ENCODE measurements at places on chromosomes 12 and 14. TPM values are rescaled to one million over a fixed set of nuclear protein-coding genes. Genes with fewer than 3 reads are reported as not detected.
A peak's percentile ranks its signal among the peaks of the same experiment; 100 is the strongest.

DNA sequence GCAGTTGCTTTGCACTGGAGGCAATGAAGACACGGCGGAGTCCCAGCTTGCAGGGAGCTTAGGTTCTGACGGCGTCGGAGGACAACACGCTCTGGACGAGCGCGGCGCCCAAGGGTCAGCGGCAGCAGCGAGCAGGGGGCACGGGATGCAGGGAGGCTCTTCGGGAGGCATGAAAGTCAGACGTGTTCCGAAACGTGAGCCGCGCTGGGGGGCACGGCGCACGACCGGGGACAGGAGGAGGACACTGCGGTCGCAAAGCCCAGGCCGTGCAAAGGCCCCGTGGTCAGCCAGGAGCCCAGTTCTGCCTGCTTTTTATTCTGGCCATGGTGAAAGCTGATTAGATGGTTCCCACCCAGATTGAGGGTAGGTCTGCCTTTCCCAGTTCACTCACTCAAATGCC lies 294.6 kb downstream of the SNAPC1 start:
- no peak for DNase-seq

LPAR5 gene
- total RNA-seq, result 2.7 TPM

DNA sequence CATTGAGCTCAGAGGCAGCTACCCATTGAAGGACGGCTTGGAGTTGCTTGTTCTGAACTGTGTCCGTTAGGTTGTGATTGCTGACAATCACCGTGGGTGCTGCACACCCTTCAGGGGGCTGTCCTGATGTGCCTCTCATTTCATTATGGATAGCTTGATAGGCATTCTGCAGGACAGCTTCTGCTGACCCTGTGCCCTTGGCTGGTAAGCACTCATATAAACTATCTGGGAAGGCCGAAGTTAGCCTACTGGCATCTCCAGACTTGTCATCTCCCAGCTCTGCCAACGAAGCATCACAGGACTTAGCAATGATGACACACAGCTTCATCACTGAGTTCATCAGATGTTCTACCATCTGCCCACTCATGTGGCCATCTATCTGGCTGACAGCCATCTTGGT lies 22.3 kb downstream of the AKAP3 start:
- DNase-seq, result no peak

DNA sequence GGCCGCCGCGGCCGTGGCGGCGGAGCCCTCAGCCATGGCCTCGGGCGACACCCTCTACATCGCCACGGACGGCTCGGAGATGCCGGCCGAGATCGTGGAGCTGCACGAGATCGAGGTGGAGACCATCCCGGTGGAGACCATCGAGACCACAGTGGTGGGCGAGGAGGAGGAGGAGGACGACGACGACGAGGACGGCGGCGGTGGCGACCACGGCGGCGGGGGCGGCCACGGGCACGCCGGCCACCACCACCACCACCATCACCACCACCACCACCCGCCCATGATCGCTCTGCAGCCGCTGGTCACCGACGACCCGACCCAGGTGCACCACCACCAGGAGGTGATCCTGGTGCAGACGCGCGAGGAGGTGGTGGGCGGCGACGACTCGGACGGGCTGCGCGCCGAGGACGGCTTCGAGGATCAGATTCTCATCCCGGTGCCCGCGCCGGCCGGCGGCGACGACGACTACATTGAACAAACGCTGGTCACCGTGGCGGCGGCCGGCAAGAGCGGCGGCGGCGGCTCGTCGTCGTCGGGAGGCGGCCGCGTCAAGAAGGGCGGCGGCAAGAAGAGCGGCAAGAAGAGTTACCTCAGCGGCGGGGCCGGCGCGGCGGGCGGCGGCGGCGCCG lies 381 bp downstream of the YY1 start:
- no peak for DNase-seq

ADAMTS20 gene
- 0.15 TPM for total RNA-seq

GSC gene
- not detected for total RNA-seq

DNA sequence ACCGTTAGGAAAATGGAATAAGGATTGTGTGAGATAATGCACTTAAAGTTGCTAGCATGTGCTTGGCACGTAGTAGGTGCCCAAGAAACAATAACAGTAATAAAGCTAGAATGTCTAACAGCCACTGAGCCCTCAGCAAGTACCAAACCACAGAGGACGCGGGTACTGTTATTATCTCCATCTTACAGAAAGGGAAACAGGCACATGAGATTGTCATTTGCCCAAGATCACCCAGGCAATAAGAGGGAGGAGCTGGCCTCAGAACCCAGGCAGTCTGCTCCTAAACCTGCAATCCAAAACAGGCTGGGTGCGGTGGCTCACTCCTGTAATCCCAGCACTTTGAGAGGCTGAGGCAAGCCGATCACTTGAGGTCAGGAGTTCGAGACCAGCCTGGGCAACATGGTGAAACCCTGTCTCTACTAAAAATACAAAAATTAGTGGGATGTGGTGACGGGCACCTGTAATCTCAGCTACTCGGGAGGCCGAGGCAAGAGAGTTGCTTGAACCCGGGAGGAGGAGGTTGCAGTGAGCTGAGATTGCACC lies 5.1 kb upstream of the SDS start:
- DNase-seq, result no peak

GRCh38 chr12:120101182-120101581 lies 15.4 kb downstream of the RAB35 start:
- DNase-seq, result no peak

- DNase-seq, result no peak
Observed at GRCh38 chr14:87575378-87575777, 417.6 kb downstream of the GALC start.

DNA sequence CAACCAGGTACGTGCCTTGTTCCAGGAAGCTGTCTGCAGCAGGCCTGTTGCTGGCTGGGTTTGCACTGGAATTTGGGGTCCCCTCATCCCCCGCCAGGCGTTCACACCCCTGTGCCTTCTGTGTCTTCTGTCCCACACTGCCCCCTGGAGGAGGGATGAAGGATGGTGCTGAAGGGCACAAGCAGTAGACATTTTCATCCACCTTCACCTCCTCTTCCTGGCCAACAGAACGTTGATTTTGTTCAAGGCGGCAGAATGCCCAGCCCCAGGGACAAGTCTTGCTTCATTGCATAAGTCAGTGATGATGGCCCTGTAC lies 122.1 kb downstream of the CALM1 start:
- DNase-seq, result peak; percentile 58

NPFF gene
- not detected for total RNA-seq

- no peak for DNase-seq
Observed at GRCh38 chr12:104106965-104107364, 31.0 kb downstream of the NFYB start.

DNA sequence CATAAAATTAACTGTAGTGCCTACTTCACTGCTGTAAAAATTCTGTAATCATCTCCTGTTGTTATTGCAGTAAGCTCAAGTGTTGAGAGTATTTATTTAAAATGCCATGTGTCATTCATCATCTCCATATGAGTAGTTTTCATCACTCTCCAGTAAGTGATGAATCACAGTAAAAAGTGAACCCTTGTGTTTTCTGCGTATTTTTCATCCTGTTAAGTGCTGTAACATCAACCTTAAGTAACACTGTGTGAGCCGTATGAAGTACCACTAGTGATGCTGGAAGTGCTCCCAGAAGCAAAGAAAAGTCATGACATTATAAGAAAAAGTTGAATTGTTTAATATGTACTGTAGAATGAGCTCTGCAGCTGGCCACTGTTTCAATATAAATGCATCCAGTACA lies 55.4 kb downstream of the SLCO1B3 start:
- DNase-seq, result no peak

NFE2 gene
- total RNA-seq, result 0.49 TPM

BDKRB2 gene
- 0.15 TPM for total RNA-seq

- DNase-seq, result no peak
Observed at GRCh38 chr12:47941475-47941780, 22.0 kb upstream of the TMEM106C start.

- DNase-seq, result no peak
Observed at GRCh38 chr12:98358144-98358543, 157.2 kb upstream of the TMPO start.

- DNase-seq, result no peak
Observed at GRCh38 chr12:60172266-60173211, 576.7 kb downstream of the SLC16A7 start.

- no peak for DNase-seq
Observed at GRCh38 chr14:75986439-75986765, 839 bp downstream of the IFT43 start.

SSTR1 gene
- total RNA-seq, result 0.21 TPM

LIN7A gene
- total RNA-seq, result 34.0 TPM

- no peak for DNase-seq
Observed at GRCh38 chr12:50256761-50257160, 26.6 kb downstream of the LIMA1 start.

- DNase-seq, result no peak
Observed at GRCh38 chr12:1576410-1577241, 17.8 kb downstream of the FBXL14 start.

DNA sequence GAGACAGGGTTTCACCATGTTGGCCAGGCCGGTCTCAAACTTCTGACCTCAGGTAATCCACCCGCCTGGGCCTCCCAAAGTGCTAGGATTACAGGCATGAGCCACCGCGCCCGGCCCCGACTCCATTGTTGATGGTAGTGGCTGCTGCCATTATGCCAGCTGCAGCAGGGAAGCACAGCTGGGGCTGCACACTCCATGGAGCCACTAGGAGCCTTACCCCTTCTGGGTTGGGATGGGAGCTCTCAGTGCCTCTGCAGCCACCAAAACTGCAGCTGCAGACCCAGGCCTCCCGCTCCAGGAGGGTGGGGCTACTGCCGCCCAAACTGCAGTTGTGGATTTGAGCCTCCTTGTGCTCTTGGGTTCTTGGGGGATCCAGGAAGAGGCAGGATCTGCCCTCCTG lies 25.9 kb downstream of the TCHP start:
- DNase-seq, result no peak

DNA sequence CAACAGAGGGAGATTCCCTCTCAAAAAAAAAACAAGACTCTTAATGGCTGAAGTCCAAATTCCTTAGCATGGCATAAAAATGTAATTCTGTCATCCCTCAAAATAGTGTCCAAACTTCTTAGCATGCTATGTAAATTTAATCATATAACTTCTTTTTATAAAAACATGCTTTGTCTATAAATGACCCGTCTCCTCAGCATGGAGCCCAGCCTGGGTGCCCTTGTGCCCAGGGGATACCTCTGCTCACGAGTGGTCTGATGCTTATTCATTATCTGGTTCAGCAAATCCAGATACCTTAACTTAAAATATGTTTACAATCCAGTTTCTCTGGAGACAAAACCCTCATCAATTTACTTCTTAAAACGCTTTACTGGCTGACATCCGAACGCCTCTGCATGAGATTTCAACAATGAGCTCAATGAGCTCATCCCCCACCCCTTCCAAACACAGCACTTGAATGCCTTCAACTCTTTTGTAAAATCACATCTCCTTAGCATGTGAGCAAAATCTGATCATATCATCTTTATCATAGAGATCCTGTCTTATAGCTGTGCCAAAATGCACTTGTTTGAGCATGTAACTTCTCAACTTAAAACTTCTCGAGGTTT lies 15.7 kb downstream of the RTL1 start:
- DNase-seq, result no peak

- no peak for DNase-seq
Observed at GRCh38 chr12:1834186-1834925, 14.0 kb downstream of the LRTM2 start.

DNA sequence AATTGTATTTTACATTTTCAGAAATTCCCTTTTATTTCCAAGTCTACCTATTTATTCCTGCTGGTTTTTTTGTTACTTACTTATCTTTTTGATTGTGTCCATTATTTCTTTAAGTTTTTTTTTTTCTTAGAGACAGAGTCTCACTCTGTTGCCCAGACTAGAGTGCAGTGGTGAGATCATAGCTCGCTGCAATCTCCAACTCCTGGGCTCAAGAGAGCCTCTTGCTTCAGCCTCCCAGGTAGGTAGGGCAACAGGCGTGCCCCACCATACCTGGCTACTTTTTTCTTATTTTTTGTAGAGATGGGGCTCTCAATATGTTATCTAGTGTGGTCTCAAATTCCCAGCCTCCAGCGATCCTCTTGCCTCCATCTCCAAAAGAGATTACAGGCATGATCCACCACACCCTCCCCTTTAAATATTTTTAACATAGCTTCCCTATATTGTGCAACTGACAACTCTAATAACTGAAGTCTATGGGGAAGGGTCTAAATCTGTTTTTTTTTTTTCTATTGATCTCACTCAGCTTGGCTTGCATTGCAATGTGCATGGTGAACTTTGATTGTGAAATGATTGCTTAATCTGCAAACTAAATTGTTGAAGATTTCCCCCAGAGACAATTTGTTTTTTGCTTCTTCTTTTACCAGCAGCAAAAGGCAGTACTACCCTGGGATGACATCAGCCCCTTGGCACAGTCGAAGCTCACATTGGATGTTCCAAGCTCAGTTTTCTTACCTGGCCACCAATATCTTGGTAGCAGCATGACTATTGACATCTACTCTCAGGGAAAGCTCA lies 25.7 kb upstream of the COCH start:
- DNase-seq, result no peak

GRCh38 chr12:43148691-43149090 lies 403.3 kb downstream of the ADAMTS20 start:
- no peak for DNase-seq

GRCh38 chr12:6382982-6383381 lies 980 bp upstream of the LTBR start:
- no peak for DNase-seq

- DNase-seq, result no peak
Observed at GRCh38 chr12:21413369-21414277, 23.8 kb upstream of the PYROXD1 start.

DNA sequence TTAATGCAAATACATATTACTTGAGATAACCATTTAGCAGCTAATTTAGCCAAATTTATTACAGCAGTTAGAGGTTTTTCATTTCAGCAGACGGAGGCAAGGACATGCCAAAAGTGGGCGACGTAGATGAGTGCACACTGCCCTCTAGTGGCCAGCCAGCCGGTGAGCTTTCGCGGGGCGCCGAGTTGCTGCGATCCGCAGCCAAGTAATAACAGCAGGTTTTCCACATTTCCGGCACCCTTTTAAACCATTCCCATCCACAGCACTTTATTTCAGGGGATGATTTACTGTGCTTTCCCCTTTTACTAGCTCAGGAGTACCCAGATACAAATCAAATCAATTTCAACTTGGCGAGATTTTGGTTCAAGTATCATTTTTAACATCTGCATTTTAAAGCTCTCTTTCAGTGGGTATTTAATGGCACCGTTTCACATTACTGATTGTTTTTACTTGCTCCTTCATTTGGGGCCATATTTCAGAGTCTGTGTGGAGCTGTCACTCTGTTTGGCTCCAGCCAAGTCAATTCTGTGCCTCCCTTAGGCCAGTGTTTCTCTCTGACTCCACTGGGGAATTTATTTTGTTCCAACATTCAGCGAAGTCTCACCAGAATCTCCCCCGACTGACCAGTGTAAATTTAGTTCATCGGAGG lies 158.0 kb downstream of the EGLN3 start:
- peak; percentile 88 for DNase-seq

DNA sequence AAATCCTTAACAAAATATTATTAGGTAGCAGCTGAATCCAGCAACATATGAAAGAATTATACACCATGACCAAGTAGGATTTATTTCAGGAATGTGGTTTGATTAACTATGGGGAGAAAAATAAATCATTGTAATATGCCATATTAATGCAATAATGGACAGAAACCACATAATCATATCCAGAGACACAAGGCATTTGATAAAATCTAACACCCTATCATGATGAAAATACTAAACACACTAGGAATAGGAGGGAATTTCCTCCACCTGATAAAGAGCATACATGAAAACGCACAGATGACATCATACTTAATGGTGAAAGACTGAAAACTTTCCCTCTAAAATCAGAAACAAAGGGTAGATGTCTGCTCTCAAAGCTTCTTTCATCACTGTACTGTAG lies 238.9 kb downstream of the PHLDA1 start:
- no peak for DNase-seq

- no peak for DNase-seq
Observed at GRCh38 chr12:107368586-107368985, 275.2 kb upstream of the CRY1 start.

GRCh38 chr14:44494137-44494536 lies 12.9 kb downstream of the FSCB start:
- no peak for DNase-seq
